ENCODE measurements at places on chromosomes 16 and 17.

DNA sequence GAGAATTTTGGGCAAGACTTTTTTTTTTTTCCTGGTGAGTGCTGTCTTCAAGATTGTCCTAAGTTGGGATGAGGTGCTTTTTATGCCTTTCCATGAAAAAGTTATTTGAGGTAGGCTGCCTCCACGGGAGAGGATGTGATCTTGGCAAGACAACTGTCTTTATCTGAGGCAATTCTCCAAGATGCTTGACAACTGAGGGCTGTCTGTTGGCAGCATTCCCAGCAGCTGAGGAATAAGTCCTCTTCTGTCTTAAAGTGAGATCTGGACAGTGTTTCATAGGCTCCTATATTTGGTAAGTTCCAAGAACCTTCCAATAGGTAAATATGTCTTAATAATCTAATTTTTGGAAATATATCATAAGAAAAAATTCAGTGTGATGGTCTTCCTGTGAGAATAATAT is 662.0 kb downstream of the CDH11 start:
- no peak for DNase-seq

GRCh38 chr16:65377195-65377594 is 255.3 kb upstream of the CDH11 start:
- no peak for DNase-seq

DNA sequence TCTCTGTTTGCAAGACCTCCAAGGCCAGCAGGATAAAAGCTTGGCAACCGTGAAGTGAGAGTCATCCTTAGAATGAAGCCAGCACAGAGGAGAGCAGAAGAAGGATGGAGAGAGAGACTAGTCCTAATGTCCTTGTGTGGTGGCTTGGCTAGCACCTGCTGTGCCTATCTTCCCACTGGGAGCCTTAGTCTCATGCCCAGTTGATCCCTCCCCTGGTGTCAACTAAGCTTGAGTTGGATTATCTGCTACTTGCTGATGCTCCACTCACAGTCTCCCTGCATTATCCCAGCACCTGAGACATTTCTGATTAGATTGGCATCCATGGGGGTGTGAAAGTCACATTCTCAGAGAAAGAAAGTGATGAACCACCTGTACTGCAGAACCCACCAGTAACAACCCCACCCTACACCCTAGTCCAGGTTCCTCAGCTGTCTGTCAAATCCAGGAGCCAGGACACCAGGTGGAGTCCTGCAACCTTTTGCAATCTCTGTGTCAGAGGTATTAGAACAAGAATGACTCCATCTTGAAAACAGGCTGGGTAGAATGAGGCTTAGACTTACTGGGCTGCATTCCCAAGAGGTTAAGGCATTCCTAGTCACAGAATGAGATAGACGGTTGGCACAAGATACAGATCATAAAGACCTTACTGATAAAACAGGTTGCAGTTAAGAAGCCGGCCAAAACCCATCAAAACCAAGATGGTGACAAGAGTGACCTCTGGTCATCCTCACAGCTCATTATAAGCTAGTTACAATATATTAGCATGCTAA is 460.2 kb upstream of the C16orf82 start:
- no peak for DNase-seq

DNA sequence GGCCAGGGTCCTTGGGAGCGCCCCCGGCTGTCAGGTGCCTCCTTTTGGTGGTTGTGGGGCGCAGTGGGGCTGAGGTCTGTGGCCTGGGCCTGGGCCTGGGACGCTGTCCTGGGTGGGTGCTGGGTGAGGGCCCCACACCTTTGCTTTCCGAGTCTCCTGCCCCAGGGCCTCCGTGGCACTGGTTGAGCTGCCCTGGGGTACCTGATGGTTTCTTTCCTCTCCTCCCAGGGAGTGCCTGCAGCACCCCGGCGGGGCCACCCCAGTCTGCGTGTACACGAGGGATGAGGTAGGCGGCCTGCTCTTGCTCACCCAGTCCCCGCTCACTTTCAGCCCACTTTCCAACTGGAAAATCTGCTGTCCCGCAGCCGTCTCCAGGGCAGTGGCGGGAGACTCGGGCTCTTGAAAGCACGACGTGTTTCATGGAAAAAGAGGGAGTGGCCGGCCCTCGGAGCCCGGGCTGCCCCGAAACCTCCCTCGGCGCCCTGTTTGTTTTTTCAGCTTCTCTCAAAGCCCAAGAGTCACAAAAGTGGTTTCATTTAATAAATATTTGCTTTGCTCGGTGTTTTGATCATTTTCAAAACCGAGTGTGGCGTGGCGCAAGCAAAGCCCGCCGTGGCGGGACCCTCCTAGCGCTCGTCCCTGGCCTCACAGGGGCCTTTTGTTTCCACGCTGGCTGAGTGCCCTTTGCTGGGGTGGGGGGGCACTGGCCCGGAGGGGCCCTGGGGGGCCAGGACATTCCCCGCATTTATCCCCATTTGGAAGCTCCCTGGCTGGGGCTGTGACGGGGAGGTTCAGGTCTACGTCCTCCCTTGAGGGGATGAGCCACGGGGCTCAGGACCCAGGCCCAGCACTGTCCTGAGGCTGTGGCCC is 17.4 kb downstream of the ASPSCR1 start:
- no peak for DNase-seq

GRCh38 chr16:1645914-1646525 is 32.1 kb upstream of the JPT2 start:
- no peak for DNase-seq

- no peak for DNase-seq
These were observed 93.7 kb downstream of the SDK2 start for GRCh38 chr17:73550556-73550955.

- DNase-seq, result no peak
These were observed 176.2 kb downstream of the CYLD start for GRCh38 chr16:50917950-50918703.
